ENCODE measurements at places on chromosomes 5 and 9.

GRCh38 chr5:42600441-42600840 is 156.2 kb upstream of the CCDC152 start:
- DNase-seq, result no peak

DNA sequence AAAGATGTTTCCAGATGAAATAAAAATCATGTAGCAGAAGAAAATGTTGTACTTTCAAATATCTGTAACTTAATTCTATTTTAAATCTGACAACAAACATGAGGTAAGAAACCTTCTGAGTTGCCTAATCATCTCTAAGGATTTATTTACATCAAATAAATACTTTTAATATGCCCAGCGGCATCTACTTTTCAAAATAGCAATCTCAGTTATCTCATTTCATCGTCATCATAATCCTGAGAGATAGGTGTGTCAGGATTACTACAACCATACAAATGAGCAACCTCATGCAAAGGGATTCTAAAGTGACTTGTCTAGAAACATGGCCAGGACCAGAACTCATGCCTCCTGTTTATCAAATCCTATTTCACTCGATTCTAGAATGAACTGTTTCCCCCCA is 49.5 kb downstream of the DENND1A start:
- no peak for DNase-seq

GRCh38 chr5:140293091-140293848 is 9.6 kb downstream of the PFDN1 start:
- DNase-seq, result no peak

DNA sequence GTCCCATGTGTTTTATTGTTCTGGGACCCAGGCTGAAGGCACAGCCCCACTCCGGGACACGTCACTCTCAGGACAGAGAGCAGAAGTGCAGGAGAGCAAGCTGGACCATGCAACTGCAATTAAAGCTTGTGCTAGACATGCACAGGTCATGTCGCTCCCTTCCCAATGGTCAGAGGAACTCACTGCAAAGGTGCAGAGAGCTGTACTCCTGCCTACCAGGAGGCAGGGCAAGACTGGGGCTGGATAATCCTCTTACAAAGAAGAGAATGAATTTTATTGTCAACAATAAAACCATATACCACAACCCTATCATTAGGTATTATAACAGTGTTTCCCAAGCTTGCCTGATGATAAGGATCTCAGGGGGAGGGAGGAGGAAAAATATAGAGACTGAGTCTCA is 74.0 kb upstream of the NEK6 start:
- DNase-seq, result no peak

GRCh38 chr5:15282611-15283010 is 217.4 kb upstream of the FBXL7 start:
- no peak for DNase-seq

DNA sequence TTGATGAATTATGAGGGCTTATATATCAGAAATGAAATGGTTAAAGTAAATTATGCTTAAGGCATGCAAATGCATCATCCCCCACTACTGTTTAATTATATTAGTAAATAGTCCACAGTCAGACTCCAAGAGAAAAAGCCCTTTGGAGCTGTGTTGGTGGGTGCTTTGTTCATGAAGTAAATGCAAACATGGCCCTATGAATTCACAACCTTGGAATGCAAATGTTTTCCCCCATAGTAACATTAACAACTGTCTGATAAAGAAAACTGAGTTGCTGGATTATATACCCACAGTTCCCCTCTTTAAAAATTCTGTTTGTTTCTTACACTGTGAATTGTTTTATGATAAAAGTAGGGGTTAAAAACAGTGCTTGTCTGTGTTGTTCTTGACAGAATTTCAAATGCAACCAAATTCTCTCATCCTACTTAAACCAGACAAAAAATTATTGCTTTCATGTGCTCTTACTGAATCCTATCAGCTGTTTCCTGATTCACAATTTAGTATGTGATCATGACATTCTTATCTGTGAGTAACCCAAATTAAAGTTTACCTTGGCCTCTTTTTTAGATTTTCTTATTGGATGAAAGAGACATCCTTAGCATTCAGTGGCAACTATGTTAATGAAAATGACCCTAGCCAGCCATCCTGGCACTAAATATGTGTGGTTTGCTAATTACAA is 48.5 kb upstream of the SNCAIP start:
- no peak for DNase-seq

GRCh38 chr9:98368366-98369065 is 113.1 kb upstream of the TBC1D2 start:
- DNase-seq, result no peak

- peak; percentile 11 for DNase-seq
Observed at GRCh38 chr5:151775025-151775606, 3.4 kb downstream of the G3BP1 start.

DNA sequence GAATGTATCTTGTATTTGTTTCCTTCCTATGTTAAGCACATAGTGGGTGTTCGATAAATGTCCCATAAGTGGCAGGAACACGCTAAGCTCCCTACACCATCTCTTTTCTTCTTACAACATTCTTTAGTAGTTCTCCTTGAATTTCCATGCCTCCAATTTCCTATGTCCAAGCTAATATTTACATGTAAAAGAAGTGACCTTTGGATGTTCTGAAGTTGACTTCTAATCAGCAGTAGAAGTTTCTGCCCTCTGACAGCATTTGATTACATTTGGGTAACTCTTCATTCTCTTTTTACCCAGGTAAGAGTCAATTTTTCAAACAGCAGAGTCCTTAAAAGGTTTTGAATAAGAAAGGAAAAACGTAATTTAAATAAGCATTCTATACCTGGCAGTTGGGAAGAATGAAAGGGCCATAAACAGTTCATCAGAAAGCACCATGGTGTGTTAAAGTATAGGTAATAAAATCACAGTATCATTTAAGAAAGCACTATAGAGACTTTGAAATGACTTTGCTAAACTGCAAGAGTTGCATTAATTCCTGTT is 78.9 kb downstream of the TRPM3 start:
- DNase-seq, result no peak
